ENCODE measurements at places on chromosomes 11 and 22.

DNA sequence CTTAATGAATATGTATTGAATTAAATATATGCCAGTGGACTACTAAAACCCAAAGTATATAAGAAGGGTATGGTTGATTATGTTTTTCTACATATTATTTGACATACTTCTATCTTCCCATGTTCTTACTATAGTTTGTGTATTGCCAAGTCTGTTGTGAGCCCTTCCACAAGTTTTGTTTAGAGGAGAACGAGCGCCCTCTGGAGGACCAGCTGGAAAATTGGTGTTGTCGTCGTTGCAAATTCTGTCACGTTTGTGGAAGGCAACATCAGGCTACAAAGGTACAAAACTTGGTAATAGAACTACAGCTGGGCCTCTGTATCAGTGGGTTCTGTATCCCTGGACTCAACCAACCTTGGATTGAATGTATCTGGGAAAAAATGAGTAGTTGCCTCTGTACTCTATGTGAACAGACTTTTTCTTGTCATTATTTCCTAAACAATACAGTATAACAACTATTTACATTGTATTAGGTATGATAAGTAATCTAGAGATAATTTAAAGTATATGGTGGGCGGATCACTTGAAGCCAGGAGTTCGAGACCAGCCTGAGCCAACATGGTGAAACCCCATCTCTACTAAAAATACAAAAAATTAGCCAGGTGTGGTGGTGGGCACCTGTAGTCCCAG is 38.7 kb upstream of the TTC36 start:
- DNase-seq = peak; percentile 84

DNA sequence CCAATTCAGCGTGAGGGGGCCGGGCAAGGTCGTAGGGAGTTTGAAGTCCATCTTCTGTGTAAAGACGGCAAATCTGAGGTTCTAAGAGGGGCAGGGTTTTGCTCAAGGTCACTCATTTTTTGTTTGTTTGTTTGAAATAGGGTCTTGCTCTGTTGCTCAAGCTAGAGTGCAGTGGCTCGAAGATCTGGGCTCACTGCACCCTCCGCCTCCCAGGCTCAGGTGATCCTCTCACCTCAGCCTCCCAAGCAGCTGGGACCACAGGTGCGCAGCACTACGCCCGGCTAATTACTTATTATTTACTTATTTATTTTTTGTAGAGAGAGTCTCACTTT is 355 bp upstream of the AP1B1 start:
- no peak for DNase-seq

GRCh38 chr11:119641983-119642745 is 86.8 kb downstream of the NECTIN1 start:
- peak; percentile 52 for DNase-seq

DNA sequence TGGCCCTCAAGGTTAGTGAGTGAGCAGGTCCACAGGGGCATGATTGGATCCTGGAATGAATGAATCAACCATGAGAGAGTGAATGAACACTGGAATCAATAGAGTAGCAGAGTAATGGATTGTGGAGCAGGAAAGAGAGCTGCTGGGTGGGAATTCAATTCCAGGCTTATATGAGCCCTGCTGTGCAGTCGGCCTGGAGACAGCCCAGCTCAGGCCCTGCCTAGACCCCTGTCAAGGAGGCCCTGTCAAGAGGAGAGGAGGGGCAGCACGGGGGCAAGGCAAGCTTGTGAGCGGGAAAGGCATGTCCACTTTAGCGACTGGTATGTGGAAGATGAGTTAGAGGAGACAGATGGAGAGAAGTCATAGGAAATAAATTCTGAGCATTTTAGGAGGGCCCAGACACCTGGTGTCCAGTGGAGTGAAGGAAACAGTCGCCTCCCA is 1.3 kb upstream of the FOLR1 start:
- no peak for DNase-seq

DNA sequence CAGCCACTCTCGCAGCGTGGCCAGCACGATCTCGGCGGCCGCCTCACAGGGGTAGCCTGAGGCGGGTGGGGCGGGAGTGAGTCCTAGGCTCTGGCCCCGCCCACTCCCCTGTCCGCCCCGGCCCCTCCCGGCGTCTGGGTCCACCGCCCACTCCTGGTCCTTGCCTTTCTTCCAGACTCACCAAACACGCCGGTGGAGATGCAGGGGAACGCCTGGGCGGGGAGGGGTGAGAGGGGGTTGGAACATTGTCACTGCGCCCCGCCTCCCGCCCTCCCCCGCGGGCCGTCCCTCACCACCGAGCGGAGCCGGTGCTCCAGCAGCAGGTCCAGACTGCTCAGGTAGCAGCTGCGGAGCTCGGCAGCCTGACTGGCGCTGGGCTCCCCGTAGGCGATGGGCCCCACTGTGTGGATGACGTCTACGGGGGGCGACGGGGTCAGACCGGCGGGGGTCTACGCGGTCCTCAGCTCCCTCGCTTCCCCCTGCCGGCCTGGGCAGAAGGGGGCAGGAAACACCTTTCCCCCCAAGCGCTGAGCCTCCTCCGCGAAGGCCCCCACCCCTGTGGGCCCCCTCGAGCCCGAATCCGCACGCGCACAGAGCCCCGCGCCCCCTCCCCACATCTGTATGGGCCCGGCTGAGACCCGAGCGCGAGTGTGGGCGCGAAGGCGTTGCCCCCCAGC is 13.2 kb downstream of the OTUB1 start:
- peak; percentile 67 for DNase-seq

- DNase-seq = peak; percentile 52
Measured at GRCh38 chr11:65182258-65183170, 786 bp downstream of the CAPN1 start.

GRCh38 chr11:11065396-11065795 is 207.5 kb upstream of the ZBED5 start:
- no peak for DNase-seq

DNA sequence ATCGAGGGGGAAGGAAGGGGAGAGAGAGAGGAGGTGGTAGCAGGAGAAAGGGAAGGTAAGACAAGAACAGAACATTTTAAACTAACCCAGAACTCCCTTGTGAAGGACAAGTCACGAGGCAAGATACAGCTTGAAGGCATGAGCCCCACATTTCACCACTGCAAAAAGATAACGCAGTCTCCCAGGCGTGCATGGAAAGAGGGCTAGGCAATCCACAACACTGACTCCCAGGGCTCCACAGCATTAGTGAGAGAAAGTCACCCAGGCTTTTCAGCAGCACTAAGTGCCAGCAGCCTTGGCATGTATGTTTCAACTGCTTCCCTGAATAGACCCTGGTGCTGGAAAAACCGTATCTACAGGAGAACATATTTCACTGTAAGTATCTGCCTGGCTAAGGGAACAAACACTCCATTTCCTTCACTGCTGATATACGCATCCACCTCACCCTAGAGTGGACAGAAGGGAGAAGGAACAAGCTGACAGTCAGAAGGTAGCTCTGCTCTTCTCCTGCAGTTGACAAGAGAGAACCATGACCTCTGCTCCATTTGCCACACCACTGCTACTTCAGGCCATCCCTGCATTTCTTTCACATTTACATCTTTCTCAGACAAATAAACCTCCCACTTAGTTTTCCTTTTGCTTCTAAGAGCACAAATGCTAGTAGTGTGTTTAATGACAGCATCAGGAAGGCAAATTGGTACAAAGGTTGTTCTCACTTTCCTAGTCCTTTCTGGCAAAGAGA is 87.9 kb downstream of the AMBRA1 start:
- no peak for DNase-seq

DNA sequence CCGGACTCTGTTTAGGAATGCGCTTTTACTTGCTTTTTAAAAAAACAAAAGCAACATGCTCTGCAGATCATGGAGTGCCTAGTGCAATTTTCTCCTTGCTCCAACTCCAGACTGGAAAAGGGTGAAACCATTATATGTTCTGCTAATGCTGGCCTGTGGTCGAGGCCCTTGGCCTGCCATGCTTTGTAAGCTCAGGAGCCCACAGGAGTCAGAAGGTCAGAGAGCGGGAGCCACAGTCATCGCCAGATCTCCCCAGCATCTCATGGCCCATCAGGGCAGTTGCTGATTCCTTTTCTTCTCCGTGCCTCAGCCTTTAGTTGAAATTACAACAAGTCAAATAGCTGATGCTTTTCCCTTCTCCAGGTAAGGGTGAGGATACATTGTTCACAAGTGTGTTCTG is 80.3 kb downstream of the DDIAS start:
- DNase-seq = no peak

DNA sequence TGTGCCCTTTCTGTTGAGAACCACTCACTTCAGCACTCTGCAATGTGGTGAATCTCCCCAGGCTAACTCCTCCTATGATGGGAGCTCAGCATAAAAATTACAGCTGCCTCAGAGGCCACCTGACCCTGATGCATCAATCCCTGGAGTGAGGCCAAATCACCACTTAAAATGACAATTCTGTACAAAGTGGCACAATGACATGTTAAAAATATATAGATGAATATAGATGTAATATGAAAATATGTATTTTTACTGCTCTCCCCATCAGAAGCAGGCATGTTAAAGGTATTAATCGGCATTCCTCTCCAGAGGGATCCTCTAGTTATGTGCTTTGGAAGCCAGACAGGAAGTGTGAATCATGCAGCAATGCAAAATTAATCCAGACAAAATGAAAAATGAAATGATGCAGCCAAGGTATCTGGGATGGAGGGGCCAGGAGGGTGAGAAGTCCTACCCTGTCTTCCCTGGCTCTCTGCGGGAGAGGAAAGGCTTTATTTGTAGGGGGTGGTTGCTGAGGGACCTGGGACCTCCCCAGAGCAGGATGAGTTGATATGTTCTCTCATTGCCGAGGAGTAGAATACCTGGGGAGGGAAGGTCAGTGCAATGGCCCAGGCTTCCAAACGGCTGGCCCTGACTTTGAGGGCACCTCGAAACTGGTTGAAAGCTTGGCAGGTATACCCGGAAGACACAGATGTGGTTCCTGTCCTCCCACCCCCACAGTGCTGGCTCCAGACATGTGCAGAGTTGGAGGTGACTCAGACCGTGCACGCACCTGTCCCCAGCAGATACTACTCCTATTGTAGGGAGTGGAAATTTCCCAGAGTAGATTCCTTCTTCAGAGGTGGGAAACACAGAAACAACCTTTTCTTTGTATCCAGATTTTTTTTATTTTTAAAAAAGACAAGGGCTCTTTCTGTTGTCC is 347.9 kb upstream of the NCAM1 start:
- DNase-seq = peak; percentile 86

GRCh38 chr11:70409871-70410270 is 11.5 kb downstream of the CTTN start:
- DNase-seq = no peak

- DNase-seq = peak; percentile 92
Measured at GRCh38 chr11:111978028-111978771, 41.1 kb downstream of the DIXDC1 start.

DNA sequence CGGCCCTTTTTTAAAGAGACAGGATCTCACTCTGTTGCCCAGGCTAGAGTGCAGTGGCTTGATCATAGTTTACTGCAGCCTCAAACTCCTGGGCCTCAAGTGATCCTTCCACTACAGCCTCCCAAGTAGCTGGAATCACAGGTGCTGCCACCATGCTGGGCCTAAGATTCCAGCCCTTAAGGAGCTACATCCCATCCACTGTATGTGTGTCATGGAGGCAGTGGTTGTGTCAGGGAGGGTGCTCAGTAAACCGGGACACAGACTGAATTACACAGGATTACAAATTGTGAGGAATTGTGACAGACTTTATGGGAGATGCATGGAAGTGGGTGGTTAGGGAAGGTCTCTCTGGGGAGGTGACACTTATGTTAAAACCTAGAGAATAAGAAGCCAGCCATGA is 2.1 kb upstream of the PPIL2 start:
- no peak for DNase-seq

GRCh38 chr11:76803023-76803422 is 19.9 kb downstream of the TSKU start:
- peak; percentile 70 for DNase-seq

- no peak for DNase-seq
Measured at GRCh38 chr11:110176366-110177085, 83.3 kb downstream of the ZC3H12C start.

DNA sequence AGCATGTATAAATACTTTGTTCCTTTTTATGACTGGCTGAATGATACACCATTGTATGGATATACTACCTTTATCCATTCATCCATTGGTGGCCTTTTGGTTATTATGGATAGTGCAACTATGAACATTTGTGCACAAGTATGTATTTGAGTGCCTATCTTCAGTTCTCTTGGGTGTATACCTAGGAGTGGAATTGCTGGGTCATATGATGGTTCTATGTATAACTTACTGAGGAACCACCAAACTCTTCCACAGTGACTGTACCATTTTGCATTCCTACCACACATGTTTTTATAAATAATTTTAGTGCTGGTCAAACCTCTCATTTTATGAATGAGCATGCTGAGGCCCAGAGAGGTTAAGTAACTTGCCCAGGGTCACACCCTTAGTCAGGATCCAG is 3.8 kb upstream of the PATZ1 start:
- DNase-seq = no peak

- peak; percentile 86 for DNase-seq
Measured at GRCh38 chr11:14357881-14358728, 878 bp downstream of the RRAS2 start.
